ENCODE measurements at places on chromosomes 12 and 14. TPM values are rescaled to one million over a fixed set of nuclear protein-coding genes. Genes with fewer than 3 reads are reported as not detected.

DNA sequence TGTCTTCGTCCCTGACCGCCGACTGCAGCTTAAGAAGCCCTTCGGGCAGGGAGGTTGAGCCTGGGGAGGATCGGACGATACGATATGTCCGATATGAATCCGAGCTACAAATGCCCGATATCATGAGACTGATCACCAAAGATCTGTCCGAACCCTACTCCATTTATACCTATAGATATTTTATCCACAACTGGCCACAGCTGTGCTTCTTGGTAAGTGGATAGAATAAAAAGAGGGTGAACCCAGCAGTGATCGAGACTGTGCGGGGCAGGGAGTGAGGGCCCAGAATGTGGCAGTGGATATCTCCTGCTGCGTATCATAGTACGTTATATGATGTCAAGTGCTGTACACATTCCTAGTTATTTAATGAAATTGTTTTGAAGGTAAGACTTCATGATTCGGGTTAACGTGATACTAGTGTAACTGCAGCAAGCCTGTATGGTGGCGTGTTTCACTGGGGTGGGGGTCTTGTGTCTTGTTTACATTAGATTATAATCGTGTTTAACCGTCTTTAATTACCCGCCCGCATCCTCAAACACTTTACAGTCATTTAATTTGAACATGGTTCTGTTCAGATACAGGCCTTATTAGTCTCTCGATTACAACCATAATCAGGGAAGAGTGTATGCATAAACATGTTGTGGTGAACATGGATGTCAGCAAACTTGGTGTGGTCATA, 1.3 kb downstream of the NAA30 start:
- peak; percentile 24 for DNase-seq

Gene BDKRB1
- total RNA-seq = not detected

Gene AACS
- 50.5 TPM for total RNA-seq

- no peak for DNase-seq
Observed at GRCh38 chr12:49675137-49675536, 32.1 kb downstream of the FMNL3 start.

DNA sequence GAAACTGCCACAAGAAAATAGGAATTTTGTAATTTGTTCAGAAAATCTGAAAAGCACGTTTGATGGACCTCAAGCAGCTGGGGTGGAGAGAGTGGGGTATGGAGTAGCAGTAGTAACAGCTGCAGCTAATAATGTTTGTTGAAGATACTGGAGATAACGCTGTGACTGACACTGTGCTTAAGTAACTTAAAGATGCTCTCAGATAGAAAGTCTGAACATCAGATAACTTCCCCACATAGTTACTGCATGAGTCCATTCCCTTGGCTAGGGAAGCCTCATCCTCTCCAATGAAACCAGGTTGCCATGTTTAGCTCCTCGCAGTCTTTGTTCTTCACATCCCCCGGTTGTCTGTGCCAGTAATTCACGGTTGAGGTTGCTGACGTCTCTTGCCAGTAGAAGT, 24.9 kb downstream of the RMST start:
- DNase-seq = no peak

Gene SEL1L
- 95.8 TPM for total RNA-seq

- DNase-seq = no peak
Observed at GRCh38 chr12:11607313-11608081, 42.0 kb upstream of the ETV6 start.

DNA sequence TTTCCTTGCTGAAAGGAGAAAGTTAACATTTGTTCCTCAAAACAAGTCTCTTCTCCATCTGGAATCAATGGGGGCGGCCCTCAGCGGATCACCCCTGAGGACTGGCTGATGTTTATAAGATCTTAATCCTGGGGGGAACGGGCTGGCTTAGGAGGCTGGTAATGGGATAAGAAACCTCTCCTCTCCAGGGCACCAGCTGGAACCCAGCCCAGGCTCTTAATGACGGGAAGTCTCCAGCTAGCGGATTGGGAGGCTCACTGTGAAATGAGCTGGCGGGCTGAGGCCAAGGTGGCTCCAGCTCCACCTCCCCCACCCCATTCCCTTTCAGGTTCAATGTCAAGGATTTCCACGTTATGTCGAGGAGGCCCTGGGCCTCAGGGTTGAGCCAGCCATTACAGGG, 1133.0 kb downstream of the VRK1 start:
- DNase-seq = no peak

DNA sequence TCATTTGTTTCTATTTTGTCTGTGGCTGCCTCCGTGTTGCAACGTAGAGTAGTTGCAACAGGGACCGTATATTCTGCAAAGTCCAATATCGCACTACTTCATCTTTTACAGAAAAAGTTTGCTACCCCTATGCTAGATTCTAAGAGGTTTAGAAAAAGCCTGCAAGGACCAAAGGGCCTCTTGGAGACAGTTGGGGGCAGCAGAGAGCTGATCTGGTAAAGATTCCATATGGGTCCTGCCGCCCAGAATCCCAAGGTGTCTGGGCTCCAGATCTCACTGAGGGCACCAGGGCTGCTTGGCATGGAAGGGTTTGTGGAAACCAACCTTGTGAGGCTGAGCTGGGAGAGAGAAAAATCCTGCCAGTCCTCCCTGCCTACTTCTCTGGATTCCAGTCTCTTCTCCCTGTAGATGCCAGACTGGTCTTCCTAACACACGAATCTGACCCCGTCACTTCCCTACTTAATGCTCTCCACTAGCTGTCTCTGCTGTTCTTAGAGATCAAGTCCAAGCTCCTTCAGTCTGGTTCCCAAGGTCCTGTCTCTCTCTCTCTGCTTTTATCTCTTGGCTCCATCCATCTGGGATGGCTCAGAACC, 74.6 kb downstream of the GLRX5 start:
- DNase-seq = peak; percentile 60

Gene CDCA4
- 29.8 TPM for total RNA-seq

DNA sequence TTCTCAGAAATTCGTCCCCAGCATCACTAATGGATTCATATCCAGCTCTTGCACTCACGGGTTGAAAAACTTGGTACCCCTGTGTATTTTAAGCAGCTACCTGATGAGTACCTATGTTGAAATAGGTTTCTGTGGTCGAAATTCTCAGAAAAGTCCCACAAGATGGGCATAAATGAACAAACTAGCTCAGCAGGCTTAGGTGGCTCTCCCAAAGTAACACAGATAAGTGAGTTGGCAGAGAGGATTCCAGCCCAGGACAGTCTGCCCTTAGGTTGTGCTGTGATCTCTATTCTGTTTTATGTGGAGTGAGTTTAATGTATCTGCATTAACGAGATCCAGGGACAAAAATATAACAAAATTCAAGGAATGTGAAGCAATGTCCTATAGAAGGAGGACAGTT, 92.3 kb downstream of the RGS6 start:
- DNase-seq = no peak

GRCh38 chr12:57940052-57940914, 1.1 kb upstream of the ATP23 start:
- DNase-seq = no peak

DNA sequence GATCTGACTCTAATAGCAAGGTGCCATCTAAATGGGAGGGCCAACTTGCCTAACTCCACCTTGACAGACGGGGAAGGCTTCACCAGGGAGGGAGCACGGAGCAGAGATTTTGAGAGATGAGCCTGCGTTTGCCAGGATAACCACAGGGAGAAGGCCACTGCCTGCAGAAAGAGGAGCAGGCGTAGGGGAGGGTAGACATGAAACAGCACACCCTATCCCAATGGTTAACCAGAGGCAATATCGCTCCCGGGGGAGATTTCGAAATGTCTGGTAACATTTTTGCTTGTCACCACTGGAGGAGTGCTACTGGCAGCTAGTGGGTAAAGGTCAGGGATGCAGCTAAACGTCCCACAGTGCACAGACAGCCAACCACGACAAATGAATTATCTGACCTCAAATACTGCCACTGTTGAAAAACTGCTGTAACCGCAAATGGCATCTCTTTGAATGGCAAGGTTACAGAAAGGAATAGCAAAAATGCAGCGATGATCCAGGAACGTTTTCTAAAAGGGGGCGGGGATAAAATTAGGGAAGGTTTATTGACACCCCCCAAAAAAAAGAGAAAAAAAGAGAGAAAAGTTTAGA, 126.0 kb upstream of the ATF7IP start:
- DNase-seq = no peak

DNA sequence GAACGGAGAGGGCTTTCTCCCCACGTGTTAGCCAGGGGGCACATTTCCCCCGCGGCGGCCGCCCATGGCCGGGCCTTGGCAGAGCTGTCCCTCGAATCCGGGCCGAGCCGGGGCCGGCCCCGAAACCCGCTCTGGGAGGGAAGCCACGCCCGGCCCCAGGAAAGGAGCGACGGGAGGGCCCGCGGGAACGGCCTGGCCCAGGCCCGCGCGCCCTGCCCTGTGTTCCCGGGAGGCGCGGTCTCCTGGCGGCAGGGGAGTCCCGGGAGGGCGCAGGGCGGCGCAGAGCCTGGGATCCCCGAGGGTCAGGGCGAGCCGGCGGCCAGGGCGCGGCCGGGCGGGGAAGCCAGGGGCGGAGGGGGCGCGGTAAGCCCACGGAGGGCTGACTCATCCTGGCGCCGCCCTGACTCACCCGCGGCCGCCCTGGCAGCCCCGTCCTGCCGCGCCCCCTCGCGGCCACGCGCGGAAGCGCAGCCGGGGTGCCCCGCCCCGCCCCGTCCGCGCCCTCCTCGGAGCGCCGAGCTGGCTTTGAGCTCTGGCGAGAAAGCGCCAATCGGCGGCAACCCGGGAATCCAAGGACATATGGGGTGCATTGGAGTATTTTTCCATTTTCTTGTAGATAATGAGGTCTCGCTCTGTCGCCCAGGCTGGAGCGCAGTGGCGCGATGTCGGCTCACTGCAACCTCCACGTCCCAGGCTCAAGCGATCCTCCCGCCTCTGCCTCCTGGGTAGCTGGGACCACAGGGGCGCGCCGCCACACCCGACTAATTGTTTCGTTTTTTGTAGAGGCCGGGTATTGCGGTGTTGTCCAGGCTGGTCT, 31.8 kb upstream of the PLEKHG6 start:
- peak; percentile 89 for DNase-seq

- DNase-seq = no peak
Observed at GRCh38 chr14:71783786-71784185, 148.4 kb upstream of the RGS6 start.

DNA sequence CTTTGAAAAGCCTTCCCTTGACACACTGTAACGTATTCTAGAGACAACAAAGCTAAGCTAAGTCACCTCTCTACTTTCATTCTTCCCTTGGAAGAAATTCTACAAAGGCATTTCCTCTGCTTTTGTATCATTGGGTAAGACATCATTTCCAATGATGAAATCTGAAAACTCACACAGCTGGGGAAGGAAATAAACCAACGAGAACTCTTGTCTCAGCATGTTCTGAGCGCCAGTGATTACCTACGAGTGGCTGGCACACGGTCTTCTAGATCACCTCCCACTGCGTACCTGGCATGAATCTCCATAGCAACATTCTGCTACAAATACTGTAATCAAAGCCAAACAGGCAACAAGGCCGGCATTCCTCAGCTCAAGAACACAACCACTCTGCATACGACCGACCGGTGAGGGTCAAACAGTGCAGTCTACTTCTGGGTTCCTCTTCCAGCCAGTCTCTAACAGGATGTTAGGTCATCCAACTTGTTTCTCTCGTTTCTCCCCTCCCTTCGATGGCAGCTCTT, 7.6 kb downstream of the VPS37B start:
- peak; percentile 96 for DNase-seq

DNA sequence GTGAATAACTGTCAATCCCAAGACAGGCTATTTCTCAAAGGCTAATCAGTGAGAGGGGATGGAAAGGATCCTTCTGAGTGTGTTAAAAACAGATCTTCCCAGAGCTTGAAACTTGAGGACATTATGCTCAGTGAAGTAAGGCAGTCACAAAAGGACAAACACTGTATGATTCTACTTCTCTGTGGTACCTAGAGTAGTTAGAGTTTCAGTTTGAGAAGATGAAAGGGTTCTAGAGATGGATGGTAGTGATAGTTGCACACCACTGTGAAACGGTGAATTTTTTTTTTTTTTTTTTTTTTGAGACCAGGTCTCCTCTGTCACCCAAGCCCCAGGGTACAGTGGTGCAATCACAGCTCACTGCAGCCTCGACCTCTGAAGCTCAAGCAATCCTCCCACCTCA, 133.8 kb downstream of the SAMD4A start:
- DNase-seq = no peak

DNA sequence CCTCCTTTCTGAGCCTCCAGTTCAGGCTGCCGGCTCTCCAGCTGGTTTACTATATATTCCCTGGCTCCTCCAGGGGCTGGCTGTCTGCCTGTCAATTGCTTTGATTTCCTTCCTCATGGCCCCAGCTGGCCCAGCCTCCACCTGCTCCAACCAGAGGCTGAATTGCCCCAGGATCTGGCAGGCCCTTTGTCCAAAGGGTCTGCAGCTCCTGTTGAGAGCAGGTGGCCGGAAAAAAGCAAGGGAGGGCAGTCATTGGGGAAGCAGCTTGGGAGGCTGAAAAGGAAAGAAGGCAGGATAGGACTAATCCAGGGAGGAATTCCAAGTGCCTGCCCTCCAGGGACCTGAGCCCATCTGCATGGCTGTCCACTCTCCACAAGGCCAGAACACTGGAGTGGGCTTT, 25.3 kb downstream of the PAH start:
- DNase-seq = no peak

- peak; percentile 79 for DNase-seq
Observed at GRCh38 chr14:92945959-92946846, 23.3 kb downstream of the CHGA start.

GRCh38 chr12:14611640-14612203, 44.0 kb upstream of the PLBD1 start:
- no peak for DNase-seq

- DNase-seq = no peak
Observed at GRCh38 chr12:109860977-109861376, 19.4 kb downstream of the GLTP start.

DNA sequence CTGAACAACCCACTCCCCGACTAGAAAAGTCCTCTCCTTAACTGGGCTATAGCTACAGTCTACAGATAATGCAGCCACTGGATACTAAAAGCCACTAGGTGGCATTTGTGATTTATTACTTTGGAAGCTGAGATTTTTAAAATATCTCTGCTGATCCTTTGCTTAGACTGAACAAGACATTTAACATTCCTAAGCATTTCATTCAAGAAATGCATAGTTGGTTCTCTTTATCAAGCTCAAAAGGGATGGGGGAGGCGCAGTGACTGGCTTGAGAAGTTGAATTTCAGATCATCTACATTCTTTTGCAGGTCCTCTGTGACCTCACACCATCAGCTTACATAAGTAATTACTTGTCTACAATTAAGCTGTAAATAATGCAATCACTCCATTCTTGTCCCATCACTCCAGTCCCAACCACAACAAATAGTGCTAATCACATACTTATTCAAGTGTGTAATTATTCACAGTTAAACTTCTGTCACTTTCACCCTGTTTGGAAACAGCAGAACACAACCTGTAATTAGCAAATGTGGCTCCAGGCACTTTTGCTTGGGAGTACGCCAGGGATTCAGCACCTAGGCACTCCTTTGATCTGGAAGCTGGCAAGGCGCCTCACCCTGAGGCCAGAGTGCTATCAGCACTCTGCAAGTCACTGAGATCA, 203.6 kb downstream of the NOVA1 start:
- no peak for DNase-seq

DNA sequence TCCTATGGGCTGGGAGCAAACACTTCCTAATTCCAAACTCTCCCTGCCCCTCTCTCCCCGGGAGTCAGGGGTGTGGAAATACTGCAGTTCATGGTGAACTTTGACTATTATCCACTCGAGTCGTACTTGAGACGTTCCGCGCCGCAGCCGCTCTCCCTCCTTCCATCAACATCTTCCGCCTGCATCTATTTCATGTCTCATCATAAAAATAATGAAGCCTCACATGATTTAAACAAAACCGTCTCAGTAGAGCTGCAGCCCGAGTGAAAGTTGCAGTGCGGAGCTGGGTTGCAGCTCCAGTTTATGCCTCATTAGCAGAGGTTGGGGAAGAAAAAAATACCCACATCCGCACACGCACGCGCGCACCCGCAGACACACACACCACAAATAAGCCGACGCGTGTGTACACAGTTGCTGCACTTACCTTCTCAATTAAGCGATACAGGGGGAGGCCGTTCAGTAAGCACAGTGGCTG, 283 bp downstream of the LMO3 start:
- DNase-seq = no peak

All from dermis blood vessel endothelial cell (primary cell).